T-helper 1 cell (primary cell): ENCODE measurements at places on chromosomes 2 and 18.

GRCh38 chr2:112658839-112659667, 13.3 kb downstream of the SLC20A1 start:
- no peak for DNase-seq

DNA sequence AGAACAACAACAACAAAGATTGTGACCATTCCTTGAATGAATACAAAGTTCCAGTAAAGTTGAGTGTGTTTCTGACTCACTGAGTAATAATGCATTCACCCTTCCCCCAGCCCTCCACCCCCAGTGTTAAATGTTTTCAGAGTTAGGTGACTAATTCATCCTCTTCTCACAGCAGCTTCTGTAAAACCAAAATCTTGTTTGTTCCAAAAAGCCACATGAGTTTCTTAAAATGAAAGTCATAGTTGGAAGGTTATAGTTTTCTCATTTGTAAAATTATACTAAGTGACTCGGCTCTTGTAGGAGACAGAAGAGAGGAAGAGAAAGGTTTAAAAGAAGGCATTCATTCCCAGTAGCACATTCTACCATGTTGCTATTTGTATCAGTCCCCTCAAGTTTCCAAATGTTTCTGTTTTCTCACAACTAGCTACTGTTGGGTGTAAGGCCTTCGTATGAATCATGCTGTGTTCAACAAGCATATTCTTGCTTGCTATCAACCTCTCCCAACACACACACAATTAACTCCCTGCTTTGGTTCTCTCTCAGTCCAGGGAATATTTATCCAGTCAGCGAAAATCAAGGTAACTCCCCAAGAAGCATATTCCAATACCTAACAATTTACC, 75.3 kb downstream of the MBD2 start:
- DNase-seq = no peak

DNA sequence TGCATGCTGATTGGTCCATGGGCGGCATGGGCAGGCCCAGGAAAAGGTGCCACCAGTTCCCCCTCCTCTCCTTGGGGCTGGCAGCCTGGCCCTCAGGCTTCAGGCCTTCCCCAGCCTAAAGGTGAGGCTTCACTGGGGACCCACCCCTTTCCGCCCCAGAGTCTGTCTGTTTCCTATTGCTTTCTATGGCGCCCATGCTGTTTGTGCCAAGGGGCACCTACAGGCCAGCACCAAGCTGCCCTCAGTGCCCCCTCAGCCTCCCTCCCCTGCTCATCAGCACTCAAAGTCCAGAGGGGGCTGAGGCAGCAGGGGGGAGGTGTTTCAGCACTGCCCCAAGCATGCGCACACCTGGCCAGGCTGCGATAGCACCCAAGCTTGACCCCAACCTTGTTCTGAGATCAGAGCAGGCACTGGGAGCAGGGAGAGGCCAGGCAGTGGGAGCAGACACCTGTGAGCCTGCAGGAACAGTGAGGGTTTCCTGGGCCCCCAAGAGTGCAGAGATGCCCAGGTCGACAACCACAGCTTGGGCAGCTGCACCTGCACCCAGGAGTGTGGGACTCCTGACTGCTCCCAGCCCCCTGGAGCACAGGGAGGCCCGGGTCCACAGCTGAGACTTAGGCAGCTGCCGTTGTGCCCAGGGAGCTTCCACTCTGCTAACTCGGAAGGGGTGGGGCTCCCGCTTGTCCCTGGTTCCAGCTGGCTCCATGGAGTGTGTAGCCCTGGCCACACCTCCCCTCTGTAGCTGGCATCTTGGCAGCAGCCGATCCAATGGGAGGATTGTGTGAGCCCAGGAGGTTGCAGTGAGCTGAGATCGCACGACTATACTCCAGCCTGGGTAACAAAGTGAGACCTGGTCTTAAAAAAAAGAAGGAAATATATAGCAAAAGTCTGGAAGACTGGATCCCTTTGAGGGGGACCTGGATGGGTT, 69.1 kb downstream of the NCAPH start:
- DNase-seq = no peak

DNA sequence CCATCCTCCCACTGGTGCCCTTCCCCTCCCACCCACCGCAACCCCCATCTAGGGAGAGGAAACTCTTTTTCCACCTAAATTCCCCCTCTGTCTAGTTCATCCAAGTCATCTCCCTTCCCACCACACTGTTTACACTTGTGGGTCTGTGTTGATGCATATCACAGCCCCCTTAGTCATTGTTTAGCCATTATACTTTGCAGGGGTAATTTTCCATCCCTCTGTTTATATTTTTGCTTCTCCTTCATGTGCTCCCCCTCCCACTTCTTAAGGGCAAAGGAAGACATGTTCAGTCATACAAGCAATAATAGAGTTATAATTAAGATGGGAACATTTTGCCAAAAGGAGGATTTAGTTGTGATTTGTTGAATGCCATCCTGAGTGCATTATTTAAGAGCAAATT, 187.8 kb upstream of the TNP1 start:
- no peak for DNase-seq
